ENCODE measurements at places on chromosomes 4 and X.

DNA sequence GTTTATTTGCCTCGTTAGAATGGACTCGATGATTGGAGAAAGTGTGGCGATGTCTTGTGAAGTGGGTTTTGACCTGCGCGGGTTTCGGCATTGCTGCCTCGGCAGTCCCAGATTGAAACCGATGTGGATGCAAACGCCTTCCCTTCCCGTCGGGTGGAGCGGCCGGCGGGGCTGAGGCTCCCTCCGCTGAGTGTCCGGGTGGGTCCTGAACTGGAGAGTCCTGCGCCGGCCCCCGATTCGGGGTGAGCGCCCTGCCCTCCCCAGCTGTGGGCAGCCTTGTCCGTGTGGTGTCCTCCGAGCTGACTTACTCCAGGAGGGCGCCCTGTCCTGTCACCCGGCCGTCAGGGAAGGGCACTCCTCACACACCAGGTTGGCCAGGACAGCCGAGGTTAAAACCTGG, 75.3 kb upstream of the PSAPL1 start:
- no peak for DNase-seq

DNA sequence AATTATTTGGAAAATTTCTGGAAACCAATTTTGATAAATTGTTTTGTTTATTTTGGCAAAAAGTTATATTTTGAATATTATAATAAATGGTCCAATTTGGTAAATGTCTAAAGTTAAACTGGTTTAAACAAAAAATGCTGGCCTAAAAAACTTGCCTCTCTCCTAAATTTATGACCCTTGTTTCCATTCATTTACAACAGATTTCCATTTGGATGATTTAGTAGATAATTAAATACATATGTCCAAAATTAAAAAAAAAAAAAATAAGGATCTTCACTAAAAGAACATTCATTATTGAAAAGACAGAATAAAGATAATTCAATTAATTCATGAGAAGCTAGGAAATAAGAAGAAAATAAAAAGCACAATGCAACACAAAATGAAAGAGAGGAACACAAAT, 449.5 kb downstream of the SPRY1 start:
- no peak for DNase-seq

DNA sequence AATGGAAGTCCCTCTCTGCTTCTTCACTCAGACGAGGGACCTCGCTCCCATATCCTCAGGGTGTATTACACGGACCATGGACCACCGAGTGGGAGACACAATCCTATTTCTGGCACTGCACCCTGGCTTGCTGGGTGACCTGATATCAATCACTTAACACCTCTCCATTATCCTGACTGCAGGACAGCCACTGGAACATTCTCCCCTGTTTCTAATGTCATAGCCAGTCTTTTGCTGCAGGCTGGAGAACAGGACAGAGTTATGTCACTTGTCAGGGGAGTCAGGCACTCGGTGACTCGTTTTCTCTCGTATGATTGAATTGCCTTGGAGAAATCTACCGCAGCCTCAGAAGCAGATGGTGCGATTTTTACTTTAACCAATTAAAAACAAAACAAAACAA, 219.1 kb upstream of the IGFBP7 start:
- no peak for DNase-seq

DNA sequence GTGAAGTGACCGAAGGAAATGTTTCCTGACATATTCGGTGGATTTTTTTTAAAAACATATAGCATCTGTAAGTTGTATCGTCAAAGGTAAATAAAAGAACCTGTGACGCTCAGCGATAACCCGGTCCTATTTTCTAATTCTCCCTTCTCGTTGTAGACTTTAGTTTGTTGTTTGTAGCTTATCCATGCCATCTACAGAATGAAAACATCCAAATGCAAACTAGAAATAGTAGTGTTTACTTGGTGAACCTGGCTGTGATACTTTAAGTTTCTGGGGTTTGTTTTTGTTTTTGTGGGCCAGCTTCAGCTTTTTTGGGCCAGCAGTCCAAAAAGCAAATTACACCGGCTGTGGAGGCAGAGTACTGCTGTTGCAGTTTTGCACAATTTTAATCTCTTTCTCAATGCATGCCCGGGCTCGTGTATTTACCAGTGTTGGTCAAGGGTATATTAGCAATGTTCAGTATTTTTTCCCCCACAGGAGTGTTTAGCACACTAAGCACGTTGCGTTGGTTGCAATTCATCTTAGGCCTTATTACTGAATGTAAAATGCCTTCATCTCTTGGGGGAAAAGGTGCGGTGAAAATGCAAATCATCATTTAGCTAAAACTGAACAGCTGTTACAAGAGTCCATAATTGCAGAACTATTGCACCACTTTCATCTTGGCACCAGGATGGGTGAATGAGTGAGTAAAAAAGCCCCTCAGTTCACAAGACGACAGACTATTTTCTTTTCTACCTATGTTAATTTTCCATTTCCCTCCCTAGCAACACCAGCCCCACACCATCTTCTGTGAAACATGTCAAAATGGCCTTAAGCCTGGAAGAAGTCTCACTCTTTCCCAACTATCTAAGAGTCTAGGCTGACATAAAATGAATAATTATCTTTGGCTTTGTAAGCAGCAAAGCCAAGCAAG, 1.7 kb upstream of the CNOT6L start:
- DNase-seq = peak; percentile 67

GRCh38 chr4:64130907-64131306, 278.3 kb downstream of the TECRL start:
- DNase-seq = no peak
